ENCODE measurements at places on chromosomes 4 and X.
A peak's percentile ranks its signal among the peaks of the same experiment; 100 is the strongest.

- no peak for DNase-seq
These were observed 70.2 kb upstream of the ZNF518B start for GRCh38 chr4:10527438-10527837.

DNA sequence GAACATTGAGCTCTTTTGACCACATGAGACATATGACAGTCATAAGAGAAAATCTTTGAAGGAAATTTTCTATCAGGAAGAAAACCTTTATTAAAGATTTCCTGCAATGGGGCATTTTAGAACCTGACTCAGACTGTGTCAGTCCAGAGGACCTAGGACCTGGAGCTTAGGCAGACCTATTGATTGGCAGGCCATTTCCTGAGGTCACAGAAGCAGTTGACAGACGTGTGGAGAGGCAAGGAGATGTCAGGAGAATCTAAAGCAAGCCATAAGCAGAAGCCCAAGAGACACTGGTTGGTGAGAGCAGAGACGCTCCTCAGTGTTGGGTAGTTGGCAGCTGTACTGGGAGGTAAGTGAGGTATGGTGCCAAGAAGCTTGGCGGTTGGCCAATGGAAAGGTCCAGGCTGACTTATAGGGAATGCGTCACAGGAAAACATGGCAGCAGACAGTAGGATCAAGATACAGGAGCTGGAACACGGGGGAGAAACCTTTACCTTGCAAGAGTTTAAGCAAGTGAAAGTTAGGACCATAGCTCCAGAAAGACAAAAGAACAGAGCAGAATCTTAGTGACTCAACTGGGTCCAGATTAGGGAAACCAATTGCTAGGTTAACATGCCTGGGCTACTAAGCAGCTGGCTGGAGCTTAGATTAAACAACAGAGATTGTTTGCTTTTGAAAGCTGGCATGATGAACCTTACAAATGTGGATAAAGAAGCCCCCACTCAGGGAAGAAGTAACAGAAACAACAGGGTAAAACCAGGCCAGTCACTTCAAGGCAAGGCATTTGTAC lies 18.6 kb downstream of the PALLD start:
- DNase-seq = no peak

- no peak for DNase-seq
These were observed 55.7 kb downstream of the MSX1 start for GRCh38 chr4:4914965-4915845.

- no peak for DNase-seq
These were observed 516.8 kb downstream of the CFAP47 start for GRCh38 chrX:36436361-36436760.

- no peak for DNase-seq
These were observed 117.2 kb upstream of the DDX53 start for GRCh38 chrX:22882543-22882942.

DNA sequence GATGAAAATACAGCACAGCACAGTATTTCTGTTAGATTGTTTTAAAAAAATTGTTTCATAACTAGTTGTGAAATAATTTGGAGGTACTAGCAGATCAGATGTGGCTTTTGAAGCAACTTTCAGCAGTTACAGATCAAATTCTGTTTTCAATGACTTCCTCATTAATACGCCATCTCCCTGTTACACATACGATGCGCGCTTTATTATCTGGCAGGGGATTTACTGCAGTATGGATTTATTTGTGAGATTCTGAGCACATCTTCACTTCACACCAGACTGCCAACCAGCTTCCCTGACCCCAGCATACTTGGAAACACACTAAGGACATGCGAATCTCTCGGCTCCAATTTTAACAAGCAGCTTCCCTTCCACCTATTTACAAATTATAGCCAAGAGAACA lies 235.5 kb upstream of the DIAPH2 start:
- no peak for DNase-seq

- no peak for DNase-seq
These were observed 112.3 kb upstream of the SFRP2 start for GRCh38 chr4:153901220-153901619.

DNA sequence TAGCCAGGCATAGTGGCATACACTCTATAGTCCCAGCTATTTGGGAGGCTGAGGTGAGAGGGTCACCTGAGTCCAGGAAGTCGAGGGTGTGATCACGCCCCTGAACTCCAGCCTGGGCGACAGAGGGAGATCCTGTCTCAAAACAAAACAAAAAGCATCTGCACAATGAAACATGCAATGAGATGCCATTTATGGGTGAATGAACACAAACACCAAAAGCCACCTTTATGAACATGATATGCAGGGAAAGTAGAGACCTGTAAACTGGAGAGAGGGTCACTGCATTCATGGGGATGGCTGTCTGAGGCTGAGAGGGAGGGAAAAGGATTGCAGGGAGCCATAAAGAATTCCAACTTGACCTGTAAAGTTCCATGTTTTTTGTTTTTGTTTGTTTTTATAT lies 70.7 kb downstream of the EVC start:
- no peak for DNase-seq

DNA sequence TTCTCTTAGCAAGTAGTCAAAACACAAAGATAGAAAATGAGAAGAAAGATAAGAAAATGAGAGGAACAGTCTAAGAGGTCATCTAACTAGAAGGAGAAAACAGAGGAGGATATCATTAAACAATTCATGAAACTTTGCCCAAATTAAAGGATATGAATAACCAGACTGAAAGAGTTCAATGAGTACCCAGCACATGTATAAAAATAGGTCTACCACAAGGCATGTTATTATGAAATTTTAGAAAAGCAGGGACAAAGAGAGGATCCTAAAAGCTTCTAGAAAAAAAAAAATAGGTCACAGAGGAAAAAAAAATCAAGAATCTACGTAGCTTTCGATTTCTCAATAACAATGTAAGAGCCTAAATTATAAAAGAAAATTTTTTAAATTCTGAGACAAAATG lies 118.5 kb downstream of the WDFY3 start:
- no peak for DNase-seq

- no peak for DNase-seq
These were observed 190.3 kb upstream of the KLHL4 start for GRCh38 chrX:87327267-87327666.

DNA sequence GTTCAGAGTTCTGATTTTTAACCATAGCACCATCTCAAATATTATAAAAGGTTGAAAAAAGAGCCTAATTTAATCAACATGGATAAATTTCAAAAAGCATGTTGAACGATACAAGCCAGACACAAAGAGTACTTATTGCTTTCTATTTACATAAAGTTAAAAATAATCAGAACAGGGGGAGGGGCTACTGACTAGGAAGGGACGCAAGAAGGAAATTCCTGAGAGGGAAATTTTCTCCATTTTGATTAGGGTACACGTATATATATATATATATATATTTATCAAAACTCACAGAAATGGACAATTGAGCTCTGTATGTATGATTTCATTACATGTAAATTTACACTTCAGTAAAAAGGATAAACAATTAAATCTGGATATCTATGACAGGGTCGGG lies 482 bp upstream of the MBTPS2 start:
- DNase-seq = peak; percentile 0

- DNase-seq = no peak
These were observed 2.7 kb downstream of the KCNE5 start for GRCh38 chrX:109622270-109622669.

DNA sequence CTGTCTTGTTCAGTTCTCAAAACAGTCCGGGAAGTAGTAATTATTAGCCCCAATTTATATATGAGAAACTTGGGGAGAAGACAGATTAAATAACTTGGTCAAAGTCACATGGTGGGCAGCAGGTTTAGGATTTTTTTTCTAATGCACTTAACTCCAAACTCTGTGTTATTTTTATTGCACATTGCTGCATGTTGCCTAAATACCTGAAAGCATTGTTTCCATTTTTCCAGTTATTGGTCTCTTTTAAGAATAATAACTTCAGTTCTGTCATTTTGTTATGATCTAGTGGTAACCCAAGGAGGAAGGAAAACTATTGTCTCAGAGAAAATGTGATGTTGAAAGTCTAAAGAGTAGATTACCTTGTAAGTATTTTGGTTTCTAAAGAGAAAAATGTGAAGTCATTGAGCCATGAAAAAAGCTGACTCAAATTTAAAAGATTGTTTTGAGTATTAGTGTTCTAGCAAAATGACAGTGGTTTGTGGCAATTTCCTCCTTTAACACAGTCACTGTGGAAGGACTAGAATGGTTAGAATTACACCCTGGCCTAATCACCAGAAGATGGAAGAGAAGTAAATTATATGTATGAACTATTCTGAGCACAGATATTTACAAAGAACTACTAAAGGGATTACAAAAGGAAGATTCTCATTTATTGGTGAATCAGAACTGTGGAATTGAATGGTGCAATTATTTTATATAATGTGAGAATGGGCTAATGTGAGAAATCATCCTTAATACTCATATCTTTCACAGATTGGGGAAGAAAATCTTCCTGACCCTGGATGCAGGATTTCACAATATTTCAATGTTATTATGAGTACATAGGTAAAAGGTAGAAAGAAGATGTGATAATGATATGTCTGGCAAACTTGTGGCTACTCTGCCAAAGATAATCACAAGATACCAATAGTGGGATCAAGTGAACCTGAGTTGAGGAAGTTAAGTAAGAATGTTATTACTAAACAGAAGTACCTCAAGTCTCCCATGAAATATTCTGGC lies 21.7 kb upstream of the CXCL8 start:
- DNase-seq = no peak

DNA sequence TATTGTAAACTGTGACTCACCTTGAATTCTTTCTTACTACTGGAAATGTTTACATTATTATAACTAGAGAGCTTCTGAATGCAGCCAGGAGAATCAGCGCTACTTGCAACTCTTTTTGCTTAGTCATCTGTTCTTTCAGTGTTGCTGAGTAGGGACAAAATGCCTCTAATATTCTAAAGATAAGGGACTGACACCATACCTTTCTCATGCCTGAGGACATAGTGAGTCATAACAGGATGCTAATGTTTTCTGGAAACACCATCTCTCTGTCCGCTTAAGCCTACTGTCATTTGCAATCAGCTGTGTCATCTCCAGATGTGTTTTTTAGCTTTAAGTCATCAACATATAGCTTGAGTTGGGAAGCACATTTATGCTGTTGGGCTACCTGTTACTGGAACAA lies 108.3 kb downstream of the QRFPR start:
- peak; percentile 23 for DNase-seq

- DNase-seq = no peak
These were observed 26.3 kb upstream of the UCP1 start for GRCh38 chr4:140595065-140595464.

DNA sequence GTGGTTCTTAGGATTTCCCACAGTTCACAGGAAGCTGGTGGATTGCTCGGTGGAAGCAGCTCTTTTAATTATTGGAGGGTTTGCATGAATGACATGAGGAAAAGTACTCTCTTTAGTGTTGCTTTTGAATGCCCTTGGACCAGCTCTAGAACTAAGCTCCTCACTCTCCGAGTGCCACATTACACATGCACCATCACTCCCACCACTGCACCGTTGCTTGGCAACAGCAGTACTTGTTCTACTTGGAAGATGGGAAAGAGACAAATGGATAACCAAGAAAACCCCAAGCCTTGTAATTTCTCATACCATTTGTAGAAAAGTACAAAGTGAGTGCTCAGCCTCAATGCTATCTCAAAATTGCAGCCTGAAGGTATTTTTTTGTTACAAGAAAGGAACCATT lies 620.2 kb upstream of the BOD1L1 start:
- no peak for DNase-seq

Data from CD4-positive, alpha-beta T cell treated with Interleukin-15 for 4 hours (primary cell).